ENCODE measurements at places on chromosomes 1 and 21.

- peak; percentile 38 for DNase-seq
These were observed 99.4 kb upstream of the S1PR1 start for GRCh38 chr1:101137144-101138126.

DNA sequence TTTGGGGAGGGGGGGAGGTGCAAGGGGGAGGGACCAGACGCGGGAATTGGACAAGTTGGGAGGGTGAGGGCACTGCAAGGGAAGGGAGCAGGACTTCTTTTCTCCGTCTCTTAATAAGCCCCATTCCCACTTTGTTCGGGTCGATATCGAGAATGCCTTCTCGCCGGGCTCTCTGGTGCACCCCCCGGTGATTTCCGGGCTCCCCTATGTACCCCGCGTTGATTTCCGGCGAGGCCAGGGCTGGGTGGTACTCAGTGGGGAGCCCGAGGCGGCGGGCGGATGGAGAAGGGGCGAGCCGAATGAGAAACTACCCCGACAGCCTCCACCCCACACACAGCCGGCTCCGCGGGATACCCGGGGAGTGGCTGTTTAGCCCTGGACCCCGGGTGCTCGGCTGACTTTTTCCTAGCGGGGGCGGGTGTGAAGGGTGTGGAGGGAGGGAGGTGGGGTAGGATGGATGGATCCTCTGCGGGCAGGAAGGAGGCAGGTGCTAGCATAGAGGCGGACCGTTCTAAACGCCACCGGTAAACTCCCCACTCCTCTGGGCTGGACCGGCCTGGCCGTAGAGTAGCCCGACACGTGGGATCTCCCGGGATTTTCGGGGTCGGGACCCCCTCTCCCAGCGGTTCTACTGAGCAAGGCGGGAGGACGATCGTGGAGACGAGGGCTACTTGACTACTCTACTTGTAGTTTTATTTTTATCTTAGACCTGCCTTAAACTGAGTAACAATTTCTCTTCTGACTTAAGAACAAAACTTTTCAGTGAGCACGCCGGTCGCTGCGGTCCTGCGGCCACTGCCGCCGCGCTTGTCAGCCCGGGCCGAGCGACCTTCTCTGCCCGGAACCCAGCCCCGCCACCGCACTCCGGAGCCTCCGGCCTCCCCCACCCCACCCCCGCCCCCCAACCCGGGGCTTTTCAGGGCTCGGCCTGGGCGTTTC is 1.0 kb downstream of the RNF220 start:
- DNase-seq: no peak

DNA sequence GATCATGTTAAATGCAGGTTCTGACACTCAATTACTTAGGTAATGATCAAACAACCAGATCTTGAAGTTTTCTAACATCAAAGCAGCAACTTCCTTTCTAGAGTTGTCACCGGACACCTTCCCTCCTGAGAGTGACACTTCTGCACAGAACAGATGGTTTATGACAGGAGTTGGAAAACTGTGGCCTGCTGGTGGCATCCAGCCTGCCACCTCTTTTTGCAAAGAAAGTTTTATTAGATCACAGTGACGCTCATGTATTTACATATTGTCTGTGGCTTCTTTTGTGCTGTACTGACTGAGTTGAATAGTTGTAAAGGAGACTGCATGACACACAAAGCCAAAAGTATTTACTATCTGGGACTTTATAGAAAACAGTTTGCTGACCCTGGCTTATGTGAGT is 28.3 kb downstream of the DDR2 start:
- DNase-seq: no peak

DNA sequence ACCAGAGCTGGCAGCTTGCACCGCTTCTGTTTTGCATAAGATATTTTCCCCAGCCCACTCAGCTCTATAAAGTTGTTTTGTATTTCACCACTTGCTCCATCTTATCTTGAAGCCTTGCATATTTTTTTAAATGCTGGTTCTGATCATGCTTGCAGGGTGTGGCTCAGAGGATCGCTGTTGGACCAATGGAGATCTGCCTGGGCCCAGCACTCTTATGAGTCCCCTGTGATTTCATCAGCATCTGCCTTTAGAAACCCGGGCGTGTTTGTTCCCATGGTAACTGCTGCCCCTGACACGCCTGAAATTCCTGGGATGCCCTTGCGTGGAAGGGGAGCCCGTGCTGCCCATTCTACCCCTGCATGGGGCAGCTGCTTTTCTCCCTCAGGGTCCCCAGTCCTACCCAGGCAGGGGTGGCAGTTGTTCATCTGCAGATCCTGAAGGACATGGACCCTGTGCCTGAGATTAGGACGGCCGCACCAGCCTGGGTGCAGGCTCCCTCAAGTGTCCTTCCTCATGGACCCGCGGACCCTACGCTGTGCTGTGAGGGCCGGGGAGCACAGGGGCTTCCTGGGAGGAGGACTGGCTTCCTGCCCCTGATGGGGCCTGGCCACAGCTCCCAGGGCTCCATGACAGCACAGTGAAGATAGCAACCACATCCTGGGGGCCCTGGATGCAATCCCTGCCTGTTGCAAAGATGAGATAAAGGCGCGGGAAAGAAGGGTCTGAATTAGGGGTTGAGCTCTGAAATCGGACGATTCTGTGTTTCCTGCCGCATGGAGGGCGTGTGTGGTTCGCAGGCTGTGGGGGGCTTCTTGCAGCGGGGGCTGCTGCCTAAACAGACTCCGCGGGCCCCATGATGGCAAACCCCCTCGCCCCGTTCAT is 226.5 kb downstream of the SDCCAG8 start:
- no peak for DNase-seq

GRCh38 chr1:40948741-40949443 is 30.6 kb upstream of the CTPS1 start:
- peak; percentile 81 for DNase-seq

DNA sequence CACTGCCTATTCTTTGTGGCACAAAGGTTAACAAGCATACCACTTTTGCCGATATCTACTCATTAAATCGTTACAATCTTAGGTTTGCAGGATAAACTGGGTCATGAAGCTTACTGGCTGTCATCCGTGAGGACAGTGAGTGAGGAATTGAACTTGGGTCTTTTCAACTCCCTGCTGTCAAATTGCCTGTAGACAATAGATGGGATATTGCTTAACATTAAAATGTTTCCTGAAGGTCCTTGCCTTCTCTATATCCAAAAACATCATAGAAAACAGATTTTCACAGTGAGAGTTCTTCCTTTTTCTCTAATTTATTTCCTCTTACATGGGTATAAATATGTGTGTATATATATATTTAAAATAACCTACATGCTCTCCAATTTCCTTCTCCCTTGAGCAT is 257.8 kb downstream of the LMO4 start:
- no peak for DNase-seq

DNA sequence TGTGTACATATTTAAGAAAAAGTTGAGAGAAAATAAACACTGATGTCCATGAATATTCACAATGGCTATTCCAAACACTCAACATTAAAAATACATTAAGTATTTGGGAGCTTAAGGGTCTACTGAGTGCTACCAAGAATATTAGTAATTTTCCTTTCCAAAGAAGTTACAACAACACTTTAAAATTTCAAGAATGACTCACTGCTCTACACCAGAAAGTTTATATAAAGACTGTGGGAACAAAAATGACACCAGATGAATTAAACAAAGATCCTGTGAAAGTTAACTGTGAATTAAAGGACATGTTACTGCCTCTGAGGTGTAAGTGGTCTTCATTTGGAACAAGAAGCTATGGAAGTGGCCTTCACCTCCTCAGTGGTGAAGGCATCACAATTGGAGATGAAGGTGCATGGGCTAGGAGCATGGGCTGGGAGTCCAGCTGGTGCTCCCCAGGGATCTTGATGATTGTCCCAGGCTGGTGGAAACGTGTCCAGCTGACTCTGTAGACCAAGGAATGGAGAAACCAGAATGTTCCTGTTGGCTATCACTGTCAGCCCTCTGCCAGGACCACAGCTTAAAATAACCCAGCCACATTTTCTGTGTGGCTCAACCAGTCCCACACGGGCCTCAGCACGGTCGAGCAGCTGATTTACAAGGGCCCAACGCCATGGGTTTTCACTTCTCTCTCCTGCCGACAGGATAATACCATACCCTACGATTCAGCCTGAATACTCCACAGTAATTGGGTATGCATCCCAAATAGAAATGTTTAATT is 28.8 kb downstream of the TAF5L start:
- no peak for DNase-seq

DNA sequence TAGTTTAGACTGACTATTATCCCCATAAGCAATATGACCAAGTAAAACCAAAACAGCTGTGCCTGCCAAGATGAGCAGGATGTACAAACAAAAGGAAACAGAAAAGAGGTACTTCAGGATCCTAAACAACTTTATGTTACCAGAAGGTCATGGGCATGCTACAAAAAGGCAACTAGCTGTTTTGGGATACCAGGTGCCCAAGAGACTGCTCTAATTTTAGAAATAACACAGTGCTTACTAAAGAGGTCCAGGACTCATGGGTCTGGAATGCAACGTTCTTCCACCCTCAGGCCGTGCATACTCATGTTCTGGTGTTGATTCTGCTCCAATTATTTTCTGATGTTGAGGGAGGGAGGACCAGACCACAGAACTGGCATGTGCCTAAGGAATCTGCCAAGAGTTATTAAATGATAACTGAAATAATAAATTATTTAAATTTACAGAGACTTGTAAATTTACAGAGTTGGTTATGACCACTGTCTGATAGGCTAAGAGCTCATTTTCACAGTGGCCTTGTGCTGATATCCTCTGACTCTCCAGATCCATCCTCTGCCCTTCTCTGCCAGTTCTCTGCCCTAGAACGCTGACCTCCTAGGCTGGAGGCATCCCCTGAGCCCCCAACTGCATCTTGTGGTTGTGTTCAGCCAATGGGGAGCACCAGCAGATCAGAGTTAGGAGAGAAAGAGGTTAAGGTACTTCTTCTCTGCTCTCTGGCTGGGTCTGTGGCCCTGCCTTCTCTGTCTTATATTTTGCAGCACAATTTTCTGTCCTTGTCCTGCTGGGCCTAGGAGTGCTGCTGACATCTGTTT is 37.7 kb upstream of the BCL10 start:
- peak; percentile 74 for DNase-seq

GRCh38 chr1:220556641-220557040 is 28.7 kb downstream of the MARK1 start:
- DNase-seq: no peak

DNA sequence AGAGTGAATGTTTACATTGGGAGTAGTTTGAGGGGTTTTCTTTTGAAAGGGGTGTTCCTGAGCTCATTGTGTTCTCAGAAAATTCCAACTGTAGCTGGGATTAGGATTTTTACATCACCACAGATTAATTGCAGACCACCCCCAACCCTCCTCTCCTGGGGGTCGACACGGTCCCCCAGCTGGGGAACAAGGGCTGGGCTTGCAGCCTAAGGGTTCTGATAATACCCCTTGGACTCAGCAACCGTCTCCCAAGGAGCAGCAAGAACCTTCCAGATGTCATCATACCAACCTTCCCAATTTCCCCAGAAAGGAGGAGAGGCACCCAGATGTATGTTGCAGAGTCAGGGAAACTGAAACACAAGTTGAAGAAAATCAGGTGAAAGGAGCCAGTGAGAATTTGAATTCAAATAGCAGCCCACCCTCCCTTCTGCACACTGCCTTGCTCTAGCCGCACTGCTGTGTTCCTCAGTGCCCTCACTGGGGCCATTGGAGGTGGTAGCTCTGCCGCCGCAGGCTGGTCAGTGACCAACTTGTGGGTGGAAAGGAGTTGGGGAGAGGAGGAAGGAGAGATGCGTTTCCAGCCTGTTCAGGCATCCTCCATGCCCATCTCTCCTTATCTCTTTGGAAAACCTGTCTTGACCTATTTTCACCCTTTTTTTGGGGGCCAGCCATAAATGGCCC is 14.7 kb upstream of the IGFN1 start:
- DNase-seq: no peak

GRCh38 chr1:80202118-80202517 is 1195.6 kb upstream of the ADGRL4 start:
- no peak for DNase-seq

- DNase-seq: no peak
These were observed 33.9 kb downstream of the ZBTB8B start for GRCh38 chr1:32498751-32499150.

DNA sequence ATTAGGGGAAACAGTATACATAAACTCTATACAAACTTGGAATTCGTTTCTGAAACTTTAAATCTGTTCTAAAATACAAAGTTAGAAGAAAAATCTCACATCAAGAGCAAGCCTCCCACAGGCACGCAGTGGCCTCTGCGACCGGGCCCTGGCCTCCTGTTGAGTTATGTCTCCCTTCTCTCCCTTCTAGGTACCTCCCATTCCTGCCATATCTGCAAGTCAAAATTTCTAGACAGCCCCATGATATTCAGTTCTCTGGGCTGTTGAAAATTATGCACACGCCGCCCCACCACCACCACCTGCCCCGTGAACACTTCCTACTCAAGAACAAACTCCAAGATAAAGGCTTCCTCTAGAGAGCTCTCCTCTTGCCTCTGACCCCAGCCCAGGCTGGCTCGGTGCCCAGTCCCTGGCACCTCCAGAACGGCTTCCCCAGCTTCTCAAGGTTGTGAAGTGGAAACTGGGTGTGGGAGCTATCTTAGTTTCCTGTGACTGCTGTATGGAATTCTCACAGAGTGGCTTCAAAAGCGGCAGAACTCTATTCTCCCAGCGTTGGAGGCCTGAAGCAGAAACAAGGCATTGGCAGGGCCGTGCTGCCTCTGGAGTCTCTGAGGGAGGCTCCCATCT is 37.7 kb upstream of the LRP8 start:
- DNase-seq: no peak

GRCh38 chr1:152220166-152221163 is 3.5 kb downstream of the HRNR start:
- no peak for DNase-seq

DNA sequence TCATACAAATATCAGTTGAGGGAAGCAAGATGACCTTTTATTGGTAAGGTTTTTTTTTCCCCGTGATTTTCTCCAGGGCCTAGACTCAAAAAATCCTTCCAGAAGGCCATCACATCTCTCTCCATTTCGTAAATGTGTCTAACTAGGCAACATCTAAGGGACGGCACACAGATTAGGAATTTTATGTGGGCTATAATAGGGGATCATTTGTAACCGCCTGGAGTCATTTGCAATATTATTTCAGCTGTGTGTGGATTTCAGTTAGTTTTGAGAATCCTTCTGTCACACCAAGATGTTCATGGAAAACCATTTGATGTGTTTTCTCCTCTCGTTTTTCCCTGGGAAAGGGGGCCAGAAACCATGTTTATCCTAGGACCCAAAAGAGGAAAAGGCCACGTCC is 63.1 kb downstream of the ATP5PO start:
- no peak for DNase-seq

GRCh38 chr21:34519016-34519415 is 7.0 kb upstream of the KCNE1 start:
- DNase-seq: no peak

DNA sequence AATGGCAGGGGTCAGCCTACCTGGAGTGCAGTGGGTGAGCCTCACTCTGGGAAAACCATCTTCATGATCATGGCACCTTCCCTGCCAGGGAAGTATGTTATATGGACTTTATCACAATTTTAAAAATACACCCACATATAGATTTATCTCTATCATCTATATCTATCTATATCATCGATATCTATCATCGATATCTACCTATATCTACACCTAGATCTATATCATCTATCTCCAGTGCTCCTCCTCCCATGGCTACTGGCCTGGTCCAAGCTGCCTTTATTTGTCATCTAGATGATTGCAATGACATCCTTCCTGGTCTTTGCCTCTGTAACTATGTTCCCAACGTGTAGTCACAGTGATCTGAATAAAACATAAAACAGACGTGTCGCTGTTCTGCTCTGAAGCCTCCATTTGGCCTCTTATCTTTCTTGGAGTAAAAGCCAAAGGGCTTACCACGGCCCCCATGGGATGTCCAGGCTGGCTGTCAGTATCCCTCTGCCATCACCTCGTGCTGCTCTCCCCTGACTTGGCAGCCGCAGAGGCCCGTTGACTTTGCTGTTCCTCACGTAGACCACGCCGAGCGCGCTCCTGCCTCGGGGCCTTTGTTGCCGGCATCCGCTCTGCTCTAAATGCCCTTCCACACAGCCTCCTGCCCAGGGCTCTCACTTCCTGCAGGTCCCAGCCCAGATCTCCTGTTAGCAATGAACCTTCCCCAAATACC is 20.6 kb upstream of the KIF26B start:
- DNase-seq: no peak
